NCI-H2171 (cell line): ENCODE measurements at places on chromosomes 12 and 14.

DNA sequence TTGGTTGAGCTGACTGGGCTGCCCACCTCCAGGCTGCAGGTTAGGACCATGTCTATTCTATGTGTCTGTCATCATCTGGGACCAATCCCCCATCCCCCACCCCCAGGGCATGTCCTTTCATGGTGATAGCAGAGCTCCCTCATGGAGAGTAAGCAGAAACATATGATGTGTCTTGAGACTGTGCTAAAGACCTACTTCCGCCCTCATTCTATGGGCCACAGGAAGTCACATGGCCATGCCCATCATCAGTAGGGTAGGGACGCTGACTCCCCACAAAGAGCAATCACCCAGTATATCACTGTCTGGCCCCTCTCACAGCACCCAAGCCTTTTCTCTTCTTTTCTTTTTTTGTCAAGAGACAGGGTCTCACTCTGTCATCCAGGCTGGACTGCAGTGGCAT, 99.7 kb downstream of the CMKLR1 start:
- DNase-seq, result no peak

- DNase-seq, result no peak
Observed at GRCh38 chr12:27936196-27936595, 36.3 kb downstream of the PTHLH start.

DNA sequence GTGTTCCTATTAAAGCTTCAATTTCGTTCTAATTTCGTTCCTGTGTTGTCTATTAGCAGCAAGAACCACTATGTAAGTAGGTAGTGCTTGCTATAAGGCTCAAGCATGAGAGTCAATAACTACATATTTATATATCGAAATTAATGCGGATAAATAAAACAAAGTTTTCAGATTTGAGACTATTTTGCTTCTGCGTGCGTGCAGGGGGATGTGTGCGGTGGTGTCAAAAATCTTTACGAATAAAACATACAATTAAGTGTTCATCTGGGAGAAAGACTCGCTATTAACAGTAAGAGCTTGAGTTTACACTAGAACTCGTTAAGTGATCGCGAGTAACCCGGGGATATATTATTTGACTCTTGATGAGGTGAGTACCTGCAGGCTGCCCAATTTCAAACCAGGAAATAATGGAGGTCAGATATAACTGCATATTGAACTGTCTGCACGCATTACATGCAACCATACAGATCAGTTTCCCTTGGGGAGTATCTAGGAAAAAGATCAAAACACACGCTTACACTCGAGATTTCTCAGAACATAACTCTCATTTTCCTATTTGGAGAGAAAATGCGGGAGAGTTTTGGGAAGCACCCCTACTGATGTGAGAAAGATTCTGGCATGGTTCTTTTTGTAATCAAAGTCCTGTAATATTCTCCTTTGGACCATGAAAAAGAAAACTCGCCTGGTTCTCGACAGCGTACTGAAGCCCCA, 813 bp downstream of the TWF1 start:
- no peak for DNase-seq

GRCh38 chr14:64818151-64818550, 61.6 kb downstream of the SPTB start:
- DNase-seq, result no peak

- DNase-seq, result no peak
Observed at GRCh38 chr12:69947123-69947522, 122.1 kb downstream of the MYRFL start.

DNA sequence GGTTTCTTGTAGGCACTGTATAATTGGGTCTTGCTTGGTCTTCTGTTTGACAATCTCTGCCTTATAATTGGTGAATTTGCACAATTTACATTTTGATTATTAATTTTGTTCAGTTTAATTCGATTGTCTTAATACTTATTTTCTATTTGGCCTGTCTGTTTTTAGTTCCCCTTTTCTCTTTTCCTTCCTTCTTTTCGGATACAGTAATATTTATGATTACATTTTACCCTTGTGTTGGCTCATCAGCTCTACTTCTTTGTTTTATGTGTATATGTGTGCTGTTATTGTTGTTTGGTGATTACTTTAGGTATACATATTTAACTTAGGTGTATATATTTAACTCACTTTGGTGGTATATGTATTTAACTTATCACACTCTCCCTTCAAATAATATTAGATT, 12.8 kb upstream of the BEGAIN start:
- no peak for DNase-seq

GRCh38 chr12:94180558-94181296, 32.4 kb downstream of the PLXNC1 start:
- DNase-seq, result no peak

- peak; percentile 2 for DNase-seq
Observed at GRCh38 chr12:20415028-20415427, 46.7 kb downstream of the PDE3A start.

DNA sequence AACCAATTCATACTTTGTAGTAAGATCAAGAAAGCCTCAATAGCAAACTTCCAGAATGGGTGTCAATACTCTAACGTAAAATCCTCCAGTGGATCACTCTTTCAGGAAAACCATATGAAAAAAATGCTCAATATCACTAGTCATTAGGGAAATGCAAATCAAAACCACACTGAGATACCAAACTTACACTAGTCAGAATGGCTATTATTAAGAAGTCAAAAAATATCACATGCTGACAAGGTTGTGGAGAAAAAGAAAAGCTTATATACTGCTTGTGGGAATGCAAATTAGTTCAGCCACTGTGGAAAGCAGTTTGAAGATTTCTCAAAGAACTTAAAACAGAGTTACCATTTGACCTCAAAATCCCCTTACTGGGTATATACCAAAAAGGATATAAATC, 49.5 kb upstream of the ATXN7L3B start:
- no peak for DNase-seq

GRCh38 chr14:104926619-104927431, 2.1 kb downstream of the PLD4 start:
- no peak for DNase-seq

DNA sequence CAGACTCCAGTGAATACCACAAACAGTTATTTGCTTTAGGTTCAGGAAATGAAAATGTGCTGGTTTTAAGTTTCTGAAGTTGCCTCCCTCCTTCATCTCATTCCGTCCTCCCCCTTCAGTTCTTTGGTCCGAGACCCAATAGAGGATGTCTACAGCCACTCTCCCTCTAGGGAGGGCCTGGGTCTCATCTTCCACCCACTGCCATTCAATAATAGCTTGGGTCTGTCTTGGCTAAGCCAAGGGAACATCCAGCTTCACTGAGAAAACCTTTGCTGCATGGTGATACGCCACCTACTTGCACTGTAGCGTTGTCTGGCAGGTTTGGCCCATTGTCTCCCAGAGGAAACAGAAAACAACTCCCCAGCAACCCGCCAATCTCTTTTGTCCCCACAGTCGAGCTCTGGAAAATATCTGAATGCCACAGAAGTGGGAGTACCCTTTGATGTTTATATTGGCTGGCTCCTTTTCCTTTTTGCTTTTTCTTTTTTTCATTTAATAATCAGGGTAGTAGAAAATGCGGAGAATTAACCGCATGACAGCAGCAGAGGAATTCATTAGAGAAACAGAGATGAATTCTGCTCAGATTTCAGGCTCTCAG, 380.1 kb downstream of the RAD51B start:
- DNase-seq, result no peak

DNA sequence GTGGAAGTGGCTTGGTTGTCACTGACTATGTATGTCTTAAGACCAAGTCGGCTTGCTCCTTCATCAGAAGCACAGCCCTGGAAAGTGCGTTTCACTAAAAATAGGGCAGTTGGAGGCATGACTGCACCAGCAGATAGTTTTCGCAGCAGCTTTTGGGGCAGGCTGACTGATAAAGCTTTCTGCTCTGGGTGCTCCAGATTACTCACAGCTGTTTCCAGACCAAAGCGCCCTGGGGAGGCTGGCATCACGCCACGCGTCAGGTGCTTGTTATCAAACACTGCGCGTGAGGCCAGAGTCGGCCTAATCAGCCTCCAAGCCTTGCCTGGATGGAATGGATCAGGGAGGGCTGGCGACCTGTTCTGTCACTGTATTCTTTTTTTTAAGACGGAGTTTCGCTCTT, 13.3 kb upstream of the LRRC10 start:
- peak; percentile 76 for DNase-seq
